ENCODE measurements at places on chromosomes 2 and 18. TPM values are rescaled to one million over a fixed set of nuclear protein-coding genes. Genes with fewer than 3 reads are reported as not detected.

- H3K36me3 ChIP-seq, result no peaks in the 10 kb centered on the region
- no peak for DNase-seq
- no peak overlapping the region for H3K27ac ChIP-seq
- H3K27me3 ChIP-seq, result no peaks in the 10 kb centered on the region
- no peaks in the 10 kb centered on the region for H3K4me1 ChIP-seq
These were observed 28.0 kb downstream of the UBE2E3 start for GRCh38 chr2:181008407-181008806.

GRCh38 chr2:206164261-206164862, 4.7 kb downstream of the EEF1B2 start:
- peaks cover 8% of the 10 kb centered on the region for H3K4me1 ChIP-seq
- H3K27me3 ChIP-seq, result no peaks in the 10 kb centered on the region
- H3K36me3 ChIP-seq, result no peaks in the 10 kb centered on the region
- no peak overlapping the region for H3K4me3 ChIP-seq
- peak; percentile 28 for DNase-seq

The IL1F10 gene
- total RNA-seq, result not detected

- H3K4me1 ChIP-seq, result no peaks in the 10 kb centered on the region
- H3K4me3 ChIP-seq, result no peak overlapping the region
- no peak overlapping the region for H3K27ac ChIP-seq
- H3K36me3 ChIP-seq, result no peaks in the 10 kb centered on the region
- H3K27me3 ChIP-seq, result no peaks in the 10 kb centered on the region
These were observed 596.5 kb downstream of the BCL11A start for GRCh38 chr2:59956981-59957380.

GRCh38 chr18:36311026-36311570, 13.6 kb downstream of the FHOD3 start:
- no peaks in the 10 kb centered on the region for H3K27me3 ChIP-seq
- no peak overlapping the region for H3K27ac ChIP-seq
- no peaks in the 10 kb centered on the region for H3K4me1 ChIP-seq

The SLC8A1 gene
- 257 TPM for total RNA-seq

- H3K4me1 ChIP-seq, result no peaks in the 10 kb centered on the region
- H3K36me3 ChIP-seq, result no peaks in the 10 kb centered on the region
- no peaks in the 10 kb centered on the region for H3K27me3 ChIP-seq
- peak overlapping the region; percentile 56 for H3K4me3 ChIP-seq
- peak; percentile 68 for DNase-seq
- peak overlapping the region; percentile 90 for H3K27ac ChIP-seq
These were observed 697 bp downstream of the LGALSL start for GRCh38 chr2:64454386-64455332.

The SRD5A2 gene
- total RNA-seq, result 4.1 TPM

GRCh38 chr2:105804266-105804665, 59.6 kb downstream of the NCK2 start:
- H3K27me3 ChIP-seq, result no peaks in the 10 kb centered on the region
- no peak for DNase-seq
- H3K27ac ChIP-seq, result no peak overlapping the region
- H3K36me3 ChIP-seq, result no peaks in the 10 kb centered on the region

- H3K4me3 ChIP-seq, result no peak overlapping the region
- no peak overlapping the region for H3K27ac ChIP-seq
- DNase-seq, result no peak
- no peaks in the 10 kb centered on the region for H3K4me1 ChIP-seq
- H3K36me3 ChIP-seq, result no peaks in the 10 kb centered on the region
- no peaks in the 10 kb centered on the region for H3K27me3 ChIP-seq
These were observed 8.1 kb upstream of the CCL20 start for GRCh38 chr2:227805578-227805977.

DNA sequence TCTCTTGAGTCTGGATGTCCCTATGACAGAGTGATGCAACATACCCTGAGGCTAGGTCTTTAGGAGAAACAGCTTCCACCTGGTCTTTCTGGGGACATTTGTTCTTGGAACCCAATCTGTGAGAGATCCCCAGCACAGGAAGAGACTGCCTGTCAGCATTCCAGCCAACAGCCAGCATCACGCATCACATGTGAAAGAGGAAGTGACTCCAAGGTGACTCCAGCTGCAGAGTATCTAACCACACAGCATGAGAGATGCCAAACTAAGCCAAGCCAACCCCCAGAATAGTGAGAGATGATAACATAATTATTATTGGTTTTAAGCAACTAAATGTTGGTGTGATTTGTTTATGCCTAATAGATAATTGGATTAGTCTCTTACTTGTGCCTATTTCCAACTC, 35.7 kb downstream of the C18orf63 start:
- H3K4me3 ChIP-seq, result no peak overlapping the region
- H3K27ac ChIP-seq, result no peak overlapping the region
- no peaks in the 10 kb centered on the region for H3K27me3 ChIP-seq
- H3K36me3 ChIP-seq, result no peaks in the 10 kb centered on the region
- no peak for DNase-seq

DNA sequence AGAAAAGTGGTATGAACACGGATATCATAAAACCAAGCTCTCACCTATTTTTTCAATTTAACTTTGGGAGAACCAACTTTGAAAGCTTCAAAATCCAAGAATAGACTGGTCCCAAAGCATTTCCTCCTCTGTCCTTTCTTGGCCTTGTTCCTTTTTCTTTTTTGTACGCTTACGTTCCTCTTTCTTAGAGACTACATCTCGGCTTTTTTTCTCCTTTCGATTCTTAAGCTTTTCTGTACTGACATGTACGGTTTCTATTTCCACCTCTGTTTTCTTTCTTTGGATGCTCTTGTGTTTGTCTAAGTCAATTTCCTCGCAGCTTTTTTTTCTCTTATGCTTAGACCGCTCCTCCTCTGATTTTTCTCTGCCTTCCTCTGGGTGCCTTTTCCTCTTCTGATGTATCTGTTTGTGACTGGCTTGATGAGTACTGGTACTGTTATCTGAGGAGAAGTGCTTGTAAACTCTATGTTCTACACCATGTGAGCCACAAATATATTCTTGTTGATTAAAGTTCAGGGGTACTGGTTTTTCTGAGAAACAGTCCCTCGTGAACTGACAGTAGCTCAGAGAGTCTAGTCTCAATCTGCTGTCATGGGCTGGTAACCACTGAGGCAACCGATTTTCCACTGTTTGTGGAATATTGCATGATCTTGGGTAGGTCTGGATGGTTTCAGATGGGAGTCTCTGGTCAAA, 11.5 kb upstream of the RNU2-63P start:
- no peaks in the 10 kb centered on the region for H3K27me3 ChIP-seq
- no peak overlapping the region for H3K27ac ChIP-seq
- no peak overlapping the region for H3K4me3 ChIP-seq
- no peaks in the 10 kb centered on the region for H3K36me3 ChIP-seq
- DNase-seq, result no peak

GRCh38 chr2:109209412-109209811, 80.4 kb downstream of the SH3RF3 start:
- H3K36me3 ChIP-seq, result no peaks in the 10 kb centered on the region
- peak; percentile 45 for DNase-seq
- H3K4me3 ChIP-seq, result no peak overlapping the region
- H3K4me1 ChIP-seq, result peaks cover 8% of the 10 kb centered on the region

The TWIST2 gene
- 97.6 TPM for total RNA-seq

All from uterus (tissue), 4 donors.